Jurkat, Clone E6-1 (cell line): ENCODE measurements at places on chromosomes 7 and 10.

GRCh38 chr7:133199831-133200230 is 53.0 kb upstream of the EXOC4 start:
- DNase-seq: no peak

- DNase-seq: no peak
Observed at GRCh38 chr7:154960063-154960790, 42.7 kb downstream of the PAXIP1 start.

GRCh38 chr10:91745090-91745831 is 53.0 kb upstream of the TNKS2 start:
- DNase-seq: no peak

DNA sequence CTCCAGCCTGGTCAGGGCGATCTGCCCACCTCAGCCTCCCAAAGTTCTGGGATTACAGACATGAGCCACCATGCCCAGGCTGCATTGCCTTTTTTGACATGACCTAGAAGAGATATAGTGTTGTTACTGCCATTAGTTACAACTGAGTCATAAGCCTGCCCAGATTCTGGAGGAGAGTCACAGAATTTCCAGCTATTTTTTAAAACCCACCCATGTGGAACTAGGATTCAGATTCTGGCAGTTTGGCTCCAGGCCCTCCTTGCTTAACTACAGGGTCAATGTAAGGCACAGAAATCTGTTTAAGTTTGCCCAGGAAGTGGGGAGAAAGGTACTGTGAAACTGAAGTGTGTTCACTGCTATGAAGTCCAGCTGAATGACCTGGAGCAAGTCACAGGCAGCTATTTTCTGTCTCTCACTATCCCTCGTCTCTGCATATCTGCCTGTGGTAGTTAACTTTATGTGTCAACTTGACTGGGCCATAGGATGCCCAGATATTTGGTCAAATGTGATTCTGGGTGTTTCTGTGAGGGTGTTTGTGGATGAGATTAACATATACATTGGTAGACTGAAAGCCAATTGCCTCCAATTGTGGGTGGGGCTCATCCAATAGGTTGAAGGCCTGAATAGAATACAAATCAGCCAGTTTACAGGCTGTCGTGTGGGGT is 8.4 kb upstream of the MARVELD1 start:
- DNase-seq: no peak

DNA sequence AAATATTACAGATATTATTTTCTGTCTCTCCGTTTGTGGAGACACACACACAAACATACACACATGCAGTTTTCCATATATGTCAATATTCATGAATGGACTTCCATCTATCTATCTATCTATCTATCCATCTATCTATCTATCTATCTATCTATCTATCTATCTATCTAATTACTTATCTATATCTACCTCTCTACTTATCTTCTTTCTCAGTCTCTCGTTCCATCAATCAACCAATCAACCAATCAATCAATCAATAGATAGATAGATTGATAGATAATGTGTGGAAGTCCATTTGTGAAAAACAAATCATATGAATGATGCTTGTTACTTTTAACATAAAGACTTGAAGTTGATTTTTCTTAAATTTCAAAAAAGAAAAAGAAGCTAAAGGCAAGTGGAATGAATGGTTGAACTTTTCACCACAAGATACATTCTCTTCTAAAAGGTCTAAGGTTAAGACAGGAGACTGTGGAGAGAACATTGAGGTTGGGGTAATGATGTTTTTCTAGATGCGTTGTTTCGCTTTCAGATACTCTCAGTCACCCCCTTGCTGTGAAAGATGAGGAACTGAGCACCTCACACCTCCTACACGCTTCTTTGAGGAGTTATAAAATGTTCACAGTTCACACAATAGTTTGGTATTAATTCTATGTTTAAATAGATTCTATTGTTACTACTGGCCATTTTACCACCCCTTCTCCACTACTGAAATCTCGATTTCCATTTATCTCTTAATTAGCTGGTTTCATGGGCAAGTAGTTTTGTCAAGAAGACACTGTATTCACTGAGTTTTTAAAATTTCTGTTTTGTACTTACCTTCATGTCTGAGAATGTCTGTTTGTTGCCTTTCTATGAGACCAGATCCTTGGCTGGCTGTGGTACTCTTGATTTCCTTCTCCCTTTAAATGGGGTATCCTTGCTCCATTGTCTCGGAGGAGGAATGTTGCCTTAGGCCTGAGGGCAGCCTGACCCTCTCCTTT is 114.1 kb downstream of the EMX2 start:
- no peak for DNase-seq

GRCh38 chr7:133936074-133936473 is 191.1 kb upstream of the LRGUK start:
- DNase-seq: no peak

DNA sequence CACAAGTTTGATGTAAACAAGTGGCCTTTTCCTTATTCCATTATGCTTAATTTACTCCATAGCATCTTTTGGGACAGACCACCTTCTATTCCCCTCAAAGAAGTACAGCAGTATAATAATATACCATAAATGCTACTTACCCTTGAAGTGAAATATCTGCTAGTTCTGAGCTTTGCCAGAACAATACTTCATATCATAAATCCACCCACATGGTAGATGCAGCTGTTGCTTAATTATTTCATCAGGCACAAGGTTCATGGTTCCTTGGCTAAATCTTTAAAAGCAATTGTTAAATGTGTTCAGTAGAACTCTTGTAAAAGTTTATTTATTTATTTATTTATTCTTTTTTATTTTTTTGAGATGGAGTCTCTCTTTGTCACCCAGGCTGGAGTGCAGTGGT is 32.9 kb downstream of the CSTF2T start:
- no peak for DNase-seq

GRCh38 chr10:114513381-114513792 is 109.1 kb upstream of the AFAP1L2 start:
- DNase-seq: no peak

DNA sequence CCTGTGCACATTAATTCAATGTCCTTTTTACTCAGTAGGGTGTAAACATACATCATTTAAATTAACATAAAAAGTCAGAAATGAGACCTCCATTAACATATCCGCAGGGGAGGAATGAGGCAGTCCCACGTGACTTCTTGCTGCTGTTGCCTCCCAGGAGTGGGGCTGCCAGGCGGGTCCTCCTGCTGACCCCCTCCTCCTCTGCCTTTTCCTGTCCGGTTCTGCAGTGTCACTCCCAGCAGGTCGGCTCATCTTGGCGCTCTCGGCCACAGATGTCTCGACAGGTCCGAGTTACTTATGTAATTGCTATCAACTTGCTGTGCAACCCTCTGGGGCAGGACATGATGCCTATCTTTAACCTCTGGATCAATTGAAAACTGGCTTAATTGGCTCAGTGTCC is 329.6 kb downstream of the GALNT17 start:
- DNase-seq: no peak

GRCh38 chr10:79356104-79356503 is 8.8 kb downstream of the PPIF start:
- no peak for DNase-seq

- no peak for DNase-seq
Observed at GRCh38 chr10:102262744-102263370, 17.5 kb downstream of the GBF1 start.

DNA sequence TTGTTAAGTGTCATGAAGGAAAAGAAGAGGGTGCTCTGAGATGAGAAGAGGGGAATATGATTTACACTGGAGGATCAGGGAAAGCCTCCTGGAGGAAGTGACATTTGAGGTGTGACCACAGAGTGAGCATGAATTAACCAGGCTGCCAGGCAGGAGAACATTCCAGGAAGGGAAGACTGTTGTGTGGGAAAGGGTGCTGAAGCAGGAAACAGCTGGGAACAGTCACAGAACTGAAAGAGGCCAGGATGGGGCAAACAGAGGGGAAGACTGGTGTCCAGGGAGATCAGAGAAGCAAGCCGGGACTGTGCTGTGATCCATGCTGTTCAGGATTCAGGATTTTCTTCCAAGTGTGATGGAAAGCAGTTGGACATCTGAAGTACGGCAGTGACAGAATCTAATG is 14.9 kb downstream of the HIPK2 start:
- DNase-seq: no peak
